ENCODE measurements at places on chromosomes 12 and 14.

DNA sequence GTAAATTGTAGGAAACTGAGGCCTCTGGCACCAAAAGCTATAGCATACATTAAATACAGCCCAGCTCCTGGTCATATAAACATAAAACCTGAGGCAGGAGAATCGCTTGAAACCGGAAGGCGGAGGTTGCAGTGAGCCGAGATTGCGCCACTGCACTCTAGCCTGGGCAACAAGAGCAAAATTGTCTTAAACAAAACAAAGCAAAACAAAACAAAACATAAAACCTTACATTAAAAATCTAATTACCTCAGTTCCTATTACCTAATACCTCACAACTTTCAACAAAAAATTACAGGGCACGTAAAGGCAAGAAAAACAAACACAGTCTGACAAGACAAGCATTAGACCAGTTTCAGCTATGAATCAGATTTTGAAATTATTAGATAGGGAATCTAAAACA lies 36.7 kb downstream of the TMEM116 start:
- DNase-seq = no peak

- DNase-seq = no peak
Measured at GRCh38 chr12:119211884-119212283, 33.2 kb downstream of the HSPB8 start.

DNA sequence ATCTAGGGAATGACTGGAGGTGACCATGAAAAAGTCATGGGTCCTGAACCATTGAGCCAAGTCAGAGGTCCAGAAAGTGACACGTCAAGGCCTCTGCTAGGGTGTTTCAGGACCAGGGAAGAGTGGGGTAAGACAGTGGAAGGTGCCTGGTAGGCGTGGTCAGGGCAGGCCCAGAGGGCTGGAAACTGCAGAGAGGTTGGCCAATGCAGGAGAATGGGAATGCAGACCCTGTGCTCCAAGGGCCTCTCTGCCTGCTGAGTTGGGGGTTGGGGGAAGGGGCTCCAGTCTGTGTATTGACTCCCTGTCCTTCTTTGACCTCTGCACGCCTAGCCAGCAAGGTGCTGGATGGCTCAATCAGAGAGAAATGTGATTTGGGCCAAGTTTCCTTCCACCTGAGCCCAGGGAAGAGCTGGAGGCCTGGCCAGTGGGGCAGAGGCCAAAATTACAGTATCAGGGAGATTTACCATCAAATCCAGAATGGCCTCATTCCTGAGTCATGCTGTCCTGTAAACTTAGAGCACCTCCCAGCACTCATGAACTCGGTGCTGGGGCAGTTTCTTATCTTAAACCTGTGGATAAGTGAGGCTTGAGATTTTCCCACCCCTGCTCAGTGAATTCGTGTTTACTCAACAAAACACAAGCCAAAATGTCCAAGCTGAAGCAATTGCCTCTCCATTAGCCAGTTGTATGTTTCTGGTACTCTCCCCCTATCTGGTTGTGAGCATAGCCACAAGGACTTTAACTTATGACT lies 24.4 kb downstream of the IRF2BPL start:
- no peak for DNase-seq

DNA sequence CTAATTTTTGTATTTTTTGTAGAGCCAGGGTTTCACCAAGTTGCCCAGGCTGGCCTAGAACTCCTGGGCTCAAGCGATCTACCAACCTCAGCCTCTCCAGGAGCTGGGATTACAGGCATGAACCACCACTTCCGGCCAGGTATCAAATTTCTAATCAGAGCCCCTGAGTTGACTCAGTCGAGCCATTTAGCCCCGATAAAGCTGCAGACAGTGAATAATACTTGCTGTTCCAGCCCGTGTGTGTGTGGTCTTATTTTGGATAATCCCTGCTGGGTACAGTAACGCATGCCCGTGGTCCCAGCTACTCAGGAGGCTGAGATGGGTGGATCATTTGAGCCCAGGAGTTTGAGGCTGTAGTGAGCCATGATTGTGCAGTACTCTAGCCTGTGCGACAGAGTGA lies 57.0 kb downstream of the TEAD4 start:
- no peak for DNase-seq

GRCh38 chr12:127150479-127150878 lies 1116.5 kb upstream of the TMEM132C start:
- no peak for DNase-seq

- no peak for DNase-seq
Measured at GRCh38 chr12:66620026-66620425, 58.9 kb downstream of the GRIP1 start.

GRCh38 chr12:93229494-93230325 lies 148.0 kb upstream of the NUDT4 start:
- no peak for DNase-seq

DNA sequence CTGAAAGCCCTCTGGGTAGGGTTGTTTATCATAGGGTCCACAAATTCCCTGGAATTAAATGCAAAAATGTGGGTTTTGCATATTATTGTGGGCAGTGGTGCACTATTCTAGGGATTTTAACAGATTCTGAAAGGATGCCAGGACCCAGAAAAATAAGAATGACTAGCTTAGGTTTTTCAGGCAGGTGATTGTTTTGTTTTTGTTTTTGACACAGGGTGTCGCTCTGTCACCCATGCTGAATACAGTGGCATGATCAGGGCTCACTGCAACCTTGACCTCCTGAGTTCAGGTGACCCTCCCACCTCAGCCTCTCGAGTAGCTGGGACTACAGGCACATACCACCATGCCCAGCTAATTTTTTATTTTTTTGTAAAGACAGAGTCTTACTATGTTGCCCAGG lies 19.2 kb downstream of the GALNT6 start:
- no peak for DNase-seq

DNA sequence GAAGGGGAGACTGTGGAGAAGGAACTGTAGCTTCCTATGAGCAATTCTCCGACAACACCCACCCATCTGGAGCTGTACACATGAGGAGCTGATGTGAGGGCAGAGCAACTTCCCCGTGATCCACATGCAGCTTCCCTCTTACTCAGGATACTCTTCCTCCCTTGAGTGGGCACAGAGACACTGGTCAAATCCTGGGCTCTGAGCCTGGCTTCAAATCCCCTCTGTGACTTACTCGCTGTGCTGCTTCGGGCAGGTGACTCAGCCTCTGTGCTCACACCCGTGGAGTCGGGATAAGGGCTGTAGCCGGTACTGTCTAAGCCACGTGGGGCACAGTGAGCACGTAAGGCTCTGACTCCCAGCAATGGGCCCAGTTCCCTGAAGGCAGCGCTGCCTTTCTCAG lies 31.1 kb downstream of the ZFYVE21 start:
- DNase-seq = no peak

DNA sequence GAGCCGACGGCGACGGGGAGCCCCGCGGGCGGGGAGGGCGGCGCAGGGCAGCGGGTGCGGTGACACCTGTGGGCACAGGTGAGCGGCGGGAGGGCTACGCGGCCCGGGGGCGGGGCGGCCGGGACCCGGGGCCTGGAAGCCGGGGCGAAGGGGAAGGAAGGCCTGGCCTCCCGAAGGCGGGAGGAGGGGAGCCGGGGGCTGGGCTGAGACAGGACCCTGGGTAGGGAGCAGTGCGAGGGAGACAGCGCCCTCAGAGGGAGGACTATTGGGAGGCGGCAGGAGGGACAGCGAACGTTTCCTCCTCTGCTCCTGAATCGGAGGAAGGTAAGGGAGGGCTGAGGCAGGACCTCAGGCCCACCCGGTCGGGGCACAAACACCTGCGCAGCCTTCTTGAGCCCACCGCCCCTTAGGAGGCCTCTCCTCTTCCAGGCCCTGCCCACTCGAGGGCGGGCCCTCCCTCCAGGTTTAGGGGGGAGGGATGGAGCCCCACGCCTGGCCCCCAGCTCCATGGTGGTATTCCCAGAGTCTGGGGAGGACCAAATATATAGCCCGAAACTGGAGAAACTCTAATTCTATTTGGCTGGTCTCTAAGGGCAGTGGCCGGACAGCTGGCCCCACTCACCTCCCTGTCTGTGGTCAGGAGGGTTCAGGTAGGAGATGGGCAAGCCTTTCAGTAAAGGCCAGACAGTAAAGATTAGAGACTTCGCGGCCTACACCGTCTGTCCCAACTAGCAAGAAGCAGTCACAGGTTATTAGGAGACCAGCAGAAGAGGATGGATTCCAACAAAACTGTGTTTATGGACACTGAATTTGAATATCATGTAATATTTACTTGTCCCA lies 509 bp downstream of the PLEKHG6 start:
- DNase-seq = no peak

DNA sequence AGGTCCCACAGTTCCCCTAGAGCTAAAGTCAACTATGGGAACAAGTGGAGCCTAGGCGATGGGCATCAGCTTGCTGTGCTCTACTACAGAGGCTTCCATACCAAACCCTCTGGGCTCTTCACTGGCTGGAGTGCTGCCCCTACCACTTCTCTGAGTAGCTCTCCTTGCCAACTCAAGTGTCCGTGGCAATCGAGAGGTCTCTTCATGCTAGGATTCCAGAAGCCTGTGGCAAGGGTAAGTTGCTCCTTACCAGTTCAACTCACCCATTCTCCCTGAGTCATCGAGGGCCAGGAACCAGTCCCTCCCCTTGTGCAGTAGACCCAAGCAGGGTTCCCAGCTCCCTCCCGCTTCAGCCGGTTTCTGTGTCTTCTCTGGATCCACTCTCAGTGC lies 76.1 kb downstream of the GALC start:
- DNase-seq = no peak

- no peak for DNase-seq
Measured at GRCh38 chr12:114025935-114026334, 59.8 kb upstream of the RBM19 start.

DNA sequence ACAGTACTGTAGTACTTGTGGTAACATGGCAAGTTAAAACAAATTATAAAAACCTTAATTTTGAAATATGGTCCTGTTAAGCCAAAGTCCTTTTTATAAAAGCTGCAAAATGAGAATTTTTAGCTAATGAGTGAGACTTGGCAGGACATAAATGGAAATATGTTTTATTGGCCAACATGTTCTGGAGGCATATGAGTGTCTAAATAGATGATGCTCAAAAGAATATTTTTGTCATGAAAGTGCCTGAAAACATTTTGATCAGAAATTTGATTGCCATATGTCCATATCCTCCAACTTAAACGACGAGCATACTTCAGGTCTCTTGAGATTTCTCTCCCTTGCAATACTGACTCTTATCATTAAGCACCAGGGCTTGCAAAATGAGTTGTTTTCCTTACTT lies 972.6 kb downstream of the TMTC2 start:
- DNase-seq = no peak

- no peak for DNase-seq
Measured at GRCh38 chr14:92411941-92412340, 89.0 kb downstream of the SLC24A4 start.

DNA sequence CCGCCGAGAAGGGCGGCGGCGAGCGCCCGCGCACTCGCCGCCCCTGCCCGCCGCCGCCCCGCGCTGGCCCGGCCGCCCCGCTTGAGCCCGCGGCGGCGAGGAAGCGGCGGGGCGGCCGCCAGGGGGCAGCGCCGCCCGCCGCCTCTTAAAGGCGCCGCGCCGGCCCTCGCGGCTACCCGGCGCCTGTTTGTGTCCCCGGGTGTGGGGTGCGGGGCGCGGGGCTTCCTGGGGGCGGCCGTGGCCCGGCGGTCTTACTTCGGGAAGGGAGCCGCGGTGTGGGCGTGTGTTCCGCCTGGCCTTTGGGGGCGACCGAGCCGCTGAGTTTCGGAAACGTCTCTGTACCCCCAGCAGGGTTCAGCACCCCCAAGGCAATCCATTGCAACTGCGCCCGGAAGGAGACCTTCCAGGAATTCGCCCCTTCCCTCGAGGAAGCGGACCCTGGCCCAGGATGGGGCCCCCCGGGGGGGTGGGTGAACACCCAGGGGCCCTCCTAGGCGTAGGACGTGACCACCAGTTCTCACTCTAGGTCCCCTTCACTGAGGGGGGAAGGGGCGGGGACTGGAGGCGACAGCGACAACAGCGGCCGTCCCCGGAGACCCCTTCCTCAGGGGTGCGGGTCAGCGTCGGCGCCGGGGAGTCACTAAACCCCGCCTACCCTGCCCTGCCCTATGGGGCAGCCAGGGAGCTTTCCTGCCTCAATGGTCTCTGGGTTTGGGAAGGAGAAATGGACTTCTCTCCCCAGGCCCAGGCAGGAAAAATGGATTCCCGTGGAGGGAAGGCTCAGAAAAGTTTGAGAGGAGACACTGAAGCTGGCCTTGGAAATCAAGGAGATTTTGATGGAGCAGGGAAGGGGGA lies at the start of gene ITPK1:
ITPK1 (minus strand) TSS at position 105 of the 855 bp plus-strand sequence. CDS start 762 bp downstream, outside the sequence.
- DNase-seq = peak; percentile 19

- no peak for DNase-seq
Measured at GRCh38 chr12:63319386-63319785, 168.4 kb upstream of the AVPR1A start.

- DNase-seq = no peak
Measured at GRCh38 chr12:92995258-92995903, 66.3 kb upstream of the EEA1 start.

GRCh38 chr12:43062201-43062895 lies 472.8 kb upstream of the PRICKLE1 start:
- DNase-seq = no peak

GRCh38 chr12:57094208-57095160 lies 5.6 kb downstream of the NAB2 start:
- no peak for DNase-seq

DNA sequence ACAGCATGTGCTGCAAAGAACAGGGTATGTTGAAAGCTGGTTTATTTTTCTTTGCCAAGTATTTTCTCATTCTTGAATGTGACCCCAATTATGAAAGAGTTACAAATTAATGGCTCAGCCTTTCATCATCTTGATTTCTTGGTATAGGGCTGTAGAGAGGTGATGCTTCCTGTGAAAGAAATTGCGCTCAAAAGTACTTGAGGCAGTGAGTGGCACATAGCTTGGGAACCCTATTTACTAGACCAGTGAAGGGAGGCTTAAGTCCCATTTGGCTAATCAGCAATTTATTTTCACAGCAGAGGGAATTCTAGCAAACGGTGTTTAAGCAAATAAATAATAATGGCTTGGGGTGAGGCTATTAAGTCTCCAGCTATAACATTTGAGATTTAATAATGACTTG lies 153.9 kb upstream of the MIS18BP1 start:
- DNase-seq = no peak

DNA sequence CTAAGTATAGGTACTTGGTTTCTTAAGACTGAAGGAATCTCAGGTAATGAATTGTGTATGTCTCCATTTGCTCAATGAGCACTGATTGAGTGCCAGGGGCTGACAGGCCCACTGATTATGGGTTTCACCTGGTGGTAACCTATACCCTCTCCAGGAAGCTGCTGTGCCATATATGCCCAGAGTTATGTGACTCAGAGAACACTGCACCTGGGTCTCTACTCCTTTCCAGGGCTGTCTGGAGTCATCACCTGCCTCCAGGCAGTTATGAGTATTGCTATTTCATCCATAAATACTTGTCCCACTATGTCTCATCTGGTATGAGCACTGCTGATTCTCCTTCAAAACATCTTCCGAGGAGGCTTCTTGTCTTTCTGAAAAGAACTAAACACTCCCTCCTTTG lies 692.9 kb downstream of the BCL11B start:
- DNase-seq = no peak

- DNase-seq = no peak
Measured at GRCh38 chr12:92003701-92004100, 141.9 kb downstream of the BTG1 start.
